ENCODE measurements at places on chromosomes 3 and 15. TPM values are rescaled to one million over a fixed set of nuclear protein-coding genes. Genes with fewer than 3 reads are reported as not detected.

UPK1B gene
- total RNA-seq = not detected

GRCh38 chr15:50558012-50558411, 11.5 kb upstream of the USP50 start:
- DNase-seq = no peak

- DNase-seq = no peak
Observed at GRCh38 chr3:149442043-149442442, 32.5 kb upstream of the TM4SF4 start.

ST8SIA2 gene
- total RNA-seq = 0.13 TPM

DNA sequence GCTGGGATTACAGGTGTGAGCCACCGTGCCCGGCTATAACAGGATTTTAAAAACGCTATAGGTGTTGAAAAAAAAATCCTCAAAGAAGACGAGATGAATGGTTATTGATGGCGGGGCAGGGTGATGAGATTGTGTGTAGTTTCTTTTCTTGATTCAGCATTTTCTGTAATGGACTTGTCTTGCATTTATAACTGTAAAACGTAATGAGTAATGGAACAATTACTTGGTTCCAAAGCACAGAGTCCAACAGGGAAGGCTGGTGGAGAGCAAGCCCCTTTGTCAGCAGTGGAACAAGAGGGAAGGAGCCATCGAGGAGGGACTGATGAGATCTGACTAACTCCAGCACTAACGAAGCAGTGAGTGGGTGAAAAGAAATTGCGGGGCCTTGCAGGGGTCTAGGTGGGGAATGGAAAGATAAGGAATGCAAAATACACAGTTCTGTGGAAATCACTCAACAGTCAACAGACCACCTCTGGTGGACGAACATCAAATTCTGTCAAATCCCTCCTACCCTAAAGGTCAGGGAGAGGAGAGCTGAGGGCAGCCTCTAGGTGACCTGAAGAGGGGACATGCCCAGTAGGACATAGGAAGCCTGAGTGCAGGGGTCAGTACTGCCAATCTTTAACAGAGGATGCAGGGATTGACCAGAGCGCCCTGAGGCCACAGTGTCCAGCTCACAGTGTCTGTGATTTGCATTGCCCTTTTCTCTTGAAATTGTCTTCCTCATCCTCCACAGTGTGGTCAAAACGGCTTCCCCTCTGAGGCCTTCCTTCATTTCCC, 23.1 kb upstream of the CDCP1 start:
- no peak for DNase-seq

C2CD4B gene
- total RNA-seq = not detected

DNA sequence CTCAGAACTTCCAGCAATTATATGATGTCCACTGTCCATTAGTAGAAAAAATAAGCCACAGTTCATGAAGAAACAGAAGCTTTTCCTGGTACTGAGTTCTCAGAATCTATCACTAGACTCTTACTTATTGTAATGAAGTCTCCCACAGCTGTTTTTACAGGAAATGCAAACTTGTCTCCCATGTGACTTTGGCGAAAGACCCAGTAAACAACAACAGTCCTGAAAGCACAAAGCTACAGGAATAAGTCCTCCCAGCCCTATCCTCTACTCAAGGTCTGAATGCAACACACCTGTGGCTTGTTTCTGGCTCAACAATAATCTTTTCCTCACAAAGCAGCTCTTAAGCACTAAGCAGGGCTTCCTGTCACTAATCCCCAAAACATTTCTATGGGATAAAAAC, 55.9 kb downstream of the EOMES start:
- no peak for DNase-seq

HACD2 gene
- total RNA-seq = 13.7 TPM

GRCh38 chr15:84973492-84974460, 7.9 kb upstream of the PDE8A start:
- DNase-seq = no peak

DNA sequence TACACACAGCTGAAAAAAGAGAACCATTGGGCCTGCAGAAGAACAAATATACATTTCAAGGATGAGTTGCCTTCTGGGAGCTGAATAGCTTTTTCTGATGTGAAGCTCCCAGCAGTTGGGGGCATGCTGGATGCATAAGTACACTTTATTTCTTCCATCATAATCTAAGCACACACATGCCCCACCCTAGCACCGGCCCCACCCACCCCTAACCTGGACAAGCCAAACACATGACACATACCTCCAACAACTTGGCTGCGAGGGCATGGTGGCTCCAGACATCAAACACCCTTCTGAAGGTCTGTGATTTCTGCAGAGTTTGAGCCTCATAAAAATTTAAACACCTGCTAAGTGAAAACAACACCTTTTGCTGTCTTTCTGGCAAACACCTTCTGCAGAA, 307.2 kb upstream of the TRIM42 start:
- no peak for DNase-seq
